ENCODE measurements at places on chromosomes 4 and X. TPM values are rescaled to one million over a fixed set of nuclear protein-coding genes. Genes with fewer than 3 reads are reported as not detected.

The MEPE gene
- total RNA-seq, result not detected

DNA sequence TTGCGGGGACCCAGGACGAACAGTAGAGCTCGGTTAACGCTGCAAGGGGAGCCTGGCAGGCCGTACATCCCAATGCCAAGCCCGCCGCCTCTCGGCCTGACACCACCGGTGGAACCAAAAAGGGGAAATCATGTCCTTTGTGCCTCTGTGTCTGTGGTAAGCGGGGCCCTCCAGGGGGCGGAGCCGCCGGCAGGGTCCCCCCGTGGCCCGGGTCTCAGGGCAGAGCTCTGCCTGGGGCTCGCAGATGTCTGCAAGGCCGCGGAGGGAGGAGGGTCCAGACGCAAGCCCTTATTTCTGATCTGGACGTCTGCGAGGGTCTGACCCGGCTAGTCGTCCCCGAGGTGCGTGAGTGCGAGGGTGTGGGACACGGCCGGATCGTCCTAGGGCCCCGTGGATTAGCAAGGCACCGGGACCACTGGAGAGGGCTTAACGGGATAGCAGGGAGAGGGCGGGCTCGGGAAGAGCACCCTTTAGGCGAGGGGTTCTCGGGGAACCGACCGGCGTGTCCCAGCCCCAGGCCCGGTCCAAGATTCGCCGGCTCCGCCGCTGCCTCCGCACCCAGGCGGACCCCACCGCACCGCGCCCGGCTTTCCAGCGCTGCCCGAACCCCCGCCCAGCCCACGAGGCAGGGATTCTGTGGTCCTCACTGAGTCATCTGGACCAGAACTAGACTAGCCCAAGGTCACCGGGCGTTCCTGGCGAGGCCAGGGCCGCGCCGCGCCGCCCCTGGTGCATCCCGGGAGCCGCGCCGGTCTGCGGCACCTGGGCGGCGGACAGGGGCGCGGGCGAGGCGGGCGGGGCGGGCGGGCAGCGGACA is 863 bp upstream of the FAM193A start:
- peak; percentile 93 for DNase-seq

DNA sequence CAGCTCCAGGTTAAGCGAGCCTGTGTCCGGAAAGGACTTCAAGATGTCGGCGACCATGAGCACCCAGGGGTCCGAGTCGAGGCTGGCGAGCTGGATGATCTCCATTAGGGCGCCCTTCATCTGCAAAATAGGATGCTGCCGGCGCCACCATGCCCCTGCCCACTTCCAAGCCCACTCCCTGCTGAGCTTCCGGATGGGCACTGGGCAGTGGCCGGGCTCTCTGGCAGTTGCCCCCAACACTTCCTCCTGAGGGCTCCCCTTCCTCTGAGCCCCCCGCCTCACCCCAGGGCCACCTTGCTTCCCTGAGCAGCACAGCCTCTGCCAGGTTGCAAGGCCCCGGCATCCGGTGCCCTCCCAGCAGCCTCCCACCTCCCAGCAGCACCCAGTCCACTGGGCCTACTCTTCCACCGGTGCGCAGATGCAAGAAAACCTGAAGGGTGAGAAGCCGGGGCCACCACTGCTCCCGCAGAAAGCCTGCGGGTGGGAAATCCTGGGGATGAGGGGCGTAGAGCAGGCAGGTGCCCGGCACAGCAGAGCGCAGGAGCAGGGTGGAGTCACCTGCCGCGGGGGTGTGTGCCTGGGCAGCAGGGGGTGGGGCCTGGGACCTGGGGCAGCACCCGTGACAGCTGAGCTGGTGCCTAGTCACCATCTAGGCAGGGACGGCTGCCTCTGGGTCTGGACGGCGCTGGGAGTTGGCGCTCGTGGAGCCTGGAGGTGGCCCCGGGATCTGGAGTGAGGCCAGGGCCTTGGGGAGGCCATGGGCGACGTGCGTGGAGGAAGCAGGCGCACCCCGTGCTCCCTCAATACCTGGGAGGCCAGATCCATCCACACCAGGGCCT is 17.0 kb downstream of the NELFA start:
- DNase-seq, result no peak

The USP46 gene
- total RNA-seq, result 14.5 TPM

- no peak for DNase-seq
These were observed 1.8 kb upstream of the JADE3 start for GRCh38 chrX:46910415-46910814.

- no peak for DNase-seq
These were observed 186.4 kb downstream of the AFAP1 start for GRCh38 chr4:7753271-7753670.
